GOT3 (cell line): ENCODE measurements at places on chromosomes 3 and 15.

DNA sequence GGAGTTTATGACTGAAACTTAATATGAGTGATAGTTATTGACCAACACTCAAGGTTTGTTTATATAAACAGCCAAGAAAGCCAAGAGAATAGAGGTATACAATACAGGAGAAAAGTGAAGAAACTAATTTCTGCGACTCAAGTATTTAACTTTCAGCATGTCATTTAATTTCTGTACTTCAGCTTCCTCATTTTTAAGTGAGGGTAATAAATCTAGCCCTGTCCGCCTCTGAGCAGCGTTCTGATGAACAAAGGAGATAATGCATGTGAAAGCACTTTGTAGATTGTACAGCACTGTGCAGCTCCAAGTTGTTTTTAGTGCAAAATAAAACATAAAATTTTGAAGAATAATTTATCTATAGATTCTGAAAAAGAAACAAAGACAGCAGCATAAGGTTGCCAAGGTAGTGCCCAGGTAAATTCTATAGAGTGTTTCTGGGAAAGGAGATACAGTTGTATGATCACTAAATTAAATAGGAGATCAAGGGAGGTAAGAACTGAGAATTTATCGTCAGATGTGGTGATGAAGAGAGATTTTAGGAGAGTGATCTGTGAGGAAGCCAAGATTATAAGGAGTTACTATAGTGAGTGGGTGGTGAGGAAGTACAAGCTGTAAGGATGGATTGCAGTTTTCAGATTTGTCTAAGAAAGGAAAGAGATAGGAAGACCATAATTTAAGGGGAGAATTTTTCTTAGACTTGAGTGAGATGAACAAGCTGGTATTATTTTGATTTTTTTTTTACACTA, 71.3 kb downstream of the RASA2 start:
- no peak for DNase-seq

DNA sequence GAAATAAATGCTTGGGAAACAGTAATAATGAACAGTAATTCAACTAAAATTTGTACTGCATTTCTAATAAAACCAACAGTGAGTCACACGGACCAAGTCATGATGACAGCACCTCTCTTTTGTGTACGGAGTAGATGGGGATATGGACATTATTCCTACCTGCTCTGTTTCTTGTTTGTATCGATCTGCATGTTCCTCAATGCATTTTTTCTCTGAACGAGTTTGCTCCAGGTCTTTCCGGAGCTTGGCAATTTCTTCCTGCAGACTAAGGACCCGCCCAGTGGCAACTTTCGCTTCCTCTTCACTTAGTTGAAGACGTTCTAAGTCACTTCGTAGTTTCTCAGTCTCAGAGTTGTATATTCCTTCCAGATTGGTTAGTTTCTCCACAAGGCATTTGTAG, 74.4 kb upstream of the MYO5C start:
- DNase-seq: no peak

- DNase-seq: no peak
Observed at GRCh38 chr3:64502284-64502683, 185.5 kb downstream of the ADAMTS9 start.

DNA sequence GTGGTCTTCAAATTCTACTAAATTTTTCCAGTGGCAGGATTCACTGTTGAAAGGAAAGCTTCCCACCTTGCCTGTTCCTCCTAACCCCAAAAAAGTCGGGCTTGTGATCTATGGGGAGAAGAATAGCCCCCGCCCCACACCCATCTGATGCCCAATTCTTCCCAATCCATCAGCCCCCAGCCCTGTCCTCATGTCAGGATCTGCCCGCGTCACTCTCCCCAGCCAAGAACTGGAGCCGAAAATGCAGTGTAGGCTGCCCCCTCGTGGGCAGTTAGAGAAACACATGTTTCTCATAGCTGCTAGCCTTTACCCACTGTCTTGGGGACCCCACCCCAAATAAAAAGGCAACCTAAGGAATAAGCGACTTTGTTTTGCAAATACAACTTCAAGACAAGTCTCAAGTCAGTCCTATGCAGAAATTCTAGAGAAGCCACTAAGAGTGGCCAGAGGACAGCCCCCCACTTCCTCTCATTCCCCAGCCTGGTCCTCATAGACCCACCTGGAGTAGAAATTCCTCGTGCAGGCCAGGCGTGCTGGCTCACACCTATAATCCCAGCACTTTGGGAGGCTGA, 13.0 kb upstream of the CSK start:
- no peak for DNase-seq

GRCh38 chr3:77539014-77539413, 499.1 kb downstream of the ROBO2 start:
- DNase-seq: no peak

DNA sequence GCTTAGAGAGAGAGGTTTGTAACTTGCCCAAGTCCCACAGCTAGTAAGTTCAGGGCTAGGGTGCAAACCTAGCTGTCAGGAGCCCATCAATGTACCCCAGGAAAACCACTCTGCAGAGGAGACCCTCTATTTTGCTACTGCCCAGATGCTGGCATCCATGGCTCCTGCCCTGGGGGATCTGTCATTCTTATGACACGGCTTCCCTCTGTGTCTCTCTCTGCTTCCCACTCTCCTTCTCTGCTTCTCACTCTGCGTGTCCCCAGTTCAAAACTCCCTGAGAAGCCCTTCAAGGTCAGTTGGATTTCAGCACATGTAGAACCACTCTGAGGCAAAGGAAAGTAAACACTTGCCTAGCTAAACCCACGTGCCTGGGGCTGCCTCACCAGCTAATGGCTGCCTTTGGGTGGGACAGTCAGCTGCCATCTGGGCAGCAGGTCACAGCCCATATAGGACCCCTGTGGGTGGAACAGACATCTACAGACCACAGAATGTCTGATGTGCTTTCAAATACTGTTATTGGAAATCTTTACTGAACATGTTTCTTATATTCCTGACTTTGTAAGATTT, 29.4 kb upstream of the SLCO2A1 start:
- no peak for DNase-seq

- no peak for DNase-seq
Observed at GRCh38 chr3:33027091-33027490, 69.9 kb downstream of the GLB1 start.

DNA sequence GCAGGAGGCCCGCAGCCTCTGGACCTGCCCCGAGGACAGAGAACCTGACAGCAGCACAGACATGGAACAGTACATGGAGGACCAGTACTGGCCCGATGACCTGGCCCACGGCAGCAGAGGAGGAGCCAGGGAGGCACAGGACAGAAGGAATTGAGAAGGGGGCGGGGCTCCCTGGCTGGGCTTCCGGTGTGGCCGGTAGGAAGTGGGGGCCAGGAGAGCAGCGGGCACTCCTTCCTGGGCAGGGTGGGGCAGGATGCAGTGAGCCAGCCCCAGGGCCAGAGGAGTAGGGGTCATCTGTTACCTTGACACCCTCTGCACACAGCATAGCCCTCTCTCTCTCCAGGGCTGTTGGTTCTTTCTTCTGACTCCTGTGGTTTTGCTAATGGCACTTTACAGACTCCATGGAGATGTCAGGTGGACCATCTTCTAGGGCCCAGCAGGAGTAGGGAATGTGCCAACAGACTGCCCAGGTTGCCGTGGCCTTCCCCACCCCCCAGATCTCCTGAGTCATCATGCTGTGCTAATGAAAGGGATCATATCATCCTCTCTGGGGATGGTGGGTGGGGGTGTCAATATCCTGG, 8.6 kb upstream of the ISG20 start:
- no peak for DNase-seq

DNA sequence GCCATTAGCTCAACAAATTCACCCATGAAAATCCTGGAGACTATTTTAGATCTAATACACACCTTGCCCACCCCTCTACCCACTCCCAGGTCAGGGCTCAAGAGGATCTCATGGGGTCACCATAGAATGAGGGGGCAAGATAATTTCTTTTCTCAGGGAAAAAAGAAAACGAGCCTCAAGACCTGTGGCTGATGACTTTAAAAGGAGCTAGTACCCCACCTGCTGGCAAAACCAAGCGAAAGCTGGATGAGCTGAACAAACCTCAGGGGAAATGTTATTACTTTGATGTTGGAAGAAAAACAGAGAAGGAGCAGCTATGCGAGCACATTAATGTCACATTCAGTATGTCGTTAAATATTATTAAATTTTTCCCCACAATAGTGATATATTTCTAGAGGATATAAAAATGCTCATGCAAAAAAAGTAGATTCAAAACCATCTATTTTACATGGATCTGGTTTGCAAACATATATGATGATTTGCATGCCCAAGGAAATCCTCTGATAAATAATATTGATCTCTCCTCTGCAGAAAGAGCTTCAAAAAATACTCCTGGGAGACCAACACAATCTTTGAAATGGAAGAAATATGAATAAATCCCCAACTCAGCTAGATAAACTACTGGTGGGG, 37.7 kb downstream of the PLD1 start:
- no peak for DNase-seq

DNA sequence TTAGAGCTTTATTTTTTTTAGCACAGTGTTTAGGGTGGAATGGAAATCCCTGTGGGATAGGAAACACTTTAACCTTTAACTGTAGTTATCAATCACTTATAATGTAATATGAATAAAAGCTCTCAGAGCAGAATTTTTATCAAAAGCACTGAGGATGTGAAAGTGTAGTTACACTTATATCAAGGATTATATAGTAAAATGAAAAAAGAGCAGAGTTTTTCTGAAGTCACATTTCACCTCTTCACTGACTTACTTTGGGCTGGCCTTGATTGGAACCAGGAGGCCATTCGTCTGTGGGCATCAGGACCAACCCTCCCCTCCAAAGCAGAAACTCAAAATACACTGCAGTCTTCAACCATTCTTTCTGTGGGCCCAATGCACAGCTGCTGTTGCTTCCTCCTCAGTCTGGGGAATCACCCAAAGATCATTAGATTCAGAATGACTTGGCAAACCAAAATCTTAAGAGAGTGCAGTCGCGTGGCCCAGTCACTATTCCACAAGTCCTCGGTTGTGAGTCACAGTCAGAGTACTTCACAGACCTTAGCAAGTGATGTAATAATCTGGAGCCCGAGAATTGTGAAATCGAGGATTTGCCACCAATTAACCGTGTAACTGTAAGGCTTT, 132.6 kb upstream of the COL8A1 start:
- peak; percentile 19 for DNase-seq

- DNase-seq: no peak
Observed at GRCh38 chr3:71117572-71118247, 465.8 kb downstream of the FOXP1 start.

DNA sequence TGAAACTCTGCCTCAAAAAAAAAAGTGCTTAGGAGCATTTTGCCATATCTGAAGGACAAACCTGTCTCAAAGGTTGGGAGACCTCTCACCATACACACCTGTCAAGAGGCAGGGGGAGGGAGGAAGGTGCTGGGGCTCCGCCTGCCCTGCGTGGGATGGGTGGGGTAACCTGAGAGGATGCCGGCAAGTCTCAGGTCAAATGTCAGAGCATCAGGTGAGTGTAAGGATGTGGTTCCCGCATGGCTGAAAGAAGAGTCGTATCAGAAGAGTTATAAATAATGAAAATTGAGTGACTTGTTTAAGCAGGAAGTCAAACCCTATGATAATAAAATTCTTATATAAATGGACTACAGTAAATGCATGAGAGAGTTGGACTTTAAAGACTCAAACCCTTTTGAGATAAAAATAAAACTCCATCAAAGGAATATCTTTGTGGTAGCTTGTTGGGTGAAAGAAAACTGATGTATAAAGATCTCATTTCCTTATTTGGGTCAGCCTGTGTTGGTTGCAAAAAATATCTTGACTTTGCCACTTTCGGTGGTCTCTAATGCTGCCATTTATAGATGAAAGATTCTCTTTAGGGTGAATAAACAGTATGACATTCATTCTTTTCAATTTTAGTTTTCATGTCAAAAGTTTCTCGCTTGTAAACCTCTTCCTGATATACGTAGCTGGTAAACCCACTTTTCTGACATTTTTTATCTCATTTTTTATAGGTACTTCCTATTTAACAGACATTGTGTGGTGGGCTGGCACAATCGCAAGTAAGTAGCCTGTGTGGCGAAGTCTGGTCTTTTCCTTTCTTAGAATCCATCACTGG, 23.8 kb downstream of the NIPA1 start:
- no peak for DNase-seq

- DNase-seq: no peak
Observed at GRCh38 chr15:36361351-36361870, 218.0 kb upstream of the CDIN1 start.

DNA sequence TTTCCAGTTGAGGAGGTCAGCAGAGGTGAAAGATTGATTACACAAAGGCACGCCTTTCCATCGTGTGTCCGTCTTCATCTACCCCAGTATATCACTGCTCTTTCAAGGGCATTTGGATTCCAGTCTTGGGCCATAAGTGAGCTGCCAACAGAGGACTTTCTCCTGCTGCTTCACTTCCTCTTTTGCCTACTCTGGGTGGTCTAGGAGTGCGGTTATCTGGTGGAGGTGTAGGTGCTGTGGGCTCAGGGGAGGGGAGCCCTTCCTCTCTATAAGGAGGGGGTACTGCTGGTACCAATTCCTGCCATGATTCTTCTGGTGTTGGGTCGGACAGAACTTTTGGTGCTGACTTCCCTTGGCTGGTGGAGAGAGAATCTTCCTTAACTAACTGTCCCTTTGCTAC, 83.1 kb upstream of the VEPH1 start:
- no peak for DNase-seq

DNA sequence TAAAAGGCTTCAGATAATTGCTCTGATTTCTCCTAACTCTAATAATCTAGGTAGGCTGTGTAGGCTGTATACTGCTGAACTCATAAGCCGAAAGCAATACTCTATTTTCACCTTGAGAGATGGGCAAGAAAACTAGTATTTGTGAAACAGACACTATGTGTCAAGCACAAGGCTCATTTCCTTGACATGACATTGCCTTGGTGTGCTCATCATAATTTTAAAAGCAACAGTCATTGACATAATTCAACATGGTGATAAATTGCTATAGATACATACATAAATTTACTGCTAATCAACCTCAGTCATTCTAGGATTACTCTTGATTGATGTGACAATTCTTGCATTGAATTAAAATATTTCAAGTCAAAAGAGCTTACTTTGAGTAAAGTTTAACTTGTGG, 304.7 kb downstream of the CNTN3 start:
- DNase-seq: no peak

DNA sequence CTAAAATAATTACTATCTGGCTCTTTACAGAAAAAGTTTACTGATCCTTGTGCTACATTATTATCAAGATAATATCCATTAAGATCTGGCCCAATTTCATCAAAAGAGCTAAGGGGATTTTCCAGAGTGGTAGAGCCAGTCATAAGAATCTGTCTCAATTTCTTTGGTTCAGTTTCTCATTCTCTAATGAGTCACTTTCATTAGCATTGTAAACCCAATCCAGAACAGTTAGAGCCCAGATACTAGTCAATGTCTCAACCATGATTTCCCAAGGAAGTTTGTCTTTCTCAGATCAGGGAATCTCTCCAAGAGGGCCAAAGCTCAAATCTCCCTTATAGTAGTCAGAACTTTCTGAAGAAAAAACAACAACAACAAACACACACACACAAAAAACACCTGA, 131.1 kb upstream of the PPP2R3A start:
- DNase-seq: no peak

GRCh38 chr15:69094124-69094921, 66.1 kb upstream of the GLCE start:
- no peak for DNase-seq

GRCh38 chr3:53067567-53067966, 21.7 kb upstream of the SFMBT1 start:
- DNase-seq: no peak

- DNase-seq: no peak
Observed at GRCh38 chr3:6779140-6779539, 81.8 kb upstream of the GRM7 start.

GRCh38 chr3:46987743-46988401, 8.4 kb downstream of the NBEAL2 start:
- no peak for DNase-seq

- DNase-seq: no peak
Observed at GRCh38 chr15:22855791-22856190, 17.3 kb downstream of the NIPA2 start.
